GDM1 (cell line): ENCODE measurements at places on chromosomes 6 and 20.

DNA sequence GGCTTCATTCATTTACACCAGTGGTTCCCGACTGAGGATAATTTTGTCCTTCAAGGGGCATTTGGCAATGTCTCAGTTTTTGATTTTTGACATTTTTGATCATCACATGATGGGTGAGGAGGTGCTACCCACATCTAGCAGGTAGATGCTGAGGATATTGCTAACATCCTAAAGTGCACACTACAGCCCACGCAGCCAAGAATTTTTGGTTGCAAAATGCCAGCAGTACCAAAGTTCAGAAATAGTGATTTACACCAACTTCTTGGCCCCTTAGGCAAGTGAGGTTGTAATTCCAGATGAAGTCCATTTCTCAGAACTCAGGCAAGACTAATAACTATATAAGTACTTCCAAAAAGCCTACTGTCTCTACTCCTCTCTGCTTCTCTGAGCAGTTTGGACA is 80.1 kb upstream of the TSHZ2 start:
- DNase-seq: no peak

- DNase-seq: no peak
Measured at GRCh38 chr6:24864343-24864742, 65.6 kb upstream of the ARMH2 start.

GRCh38 chr6:90730151-90730673 is 143.3 kb upstream of the MAP3K7 start:
- DNase-seq: no peak

- no peak for DNase-seq
Measured at GRCh38 chr6:22322103-22323030, 25.5 kb upstream of the PRL start.
